Iris pigment epithelial cell (primary cell): ENCODE measurements at places on chromosomes 13 and 19.

GRCh38 chr13:43083750-43084149 lies 60.4 kb downstream of the DNAJC15 start:
- no peak for DNase-seq

- peak; percentile 87 for DNase-seq
Observed at GRCh38 chr19:42553292-42554045, 25.2 kb upstream of the CEACAM1 start.

- DNase-seq, result peak; percentile 15
Observed at GRCh38 chr13:20873348-20873747, 29.2 kb downstream of the XPO4 start.

DNA sequence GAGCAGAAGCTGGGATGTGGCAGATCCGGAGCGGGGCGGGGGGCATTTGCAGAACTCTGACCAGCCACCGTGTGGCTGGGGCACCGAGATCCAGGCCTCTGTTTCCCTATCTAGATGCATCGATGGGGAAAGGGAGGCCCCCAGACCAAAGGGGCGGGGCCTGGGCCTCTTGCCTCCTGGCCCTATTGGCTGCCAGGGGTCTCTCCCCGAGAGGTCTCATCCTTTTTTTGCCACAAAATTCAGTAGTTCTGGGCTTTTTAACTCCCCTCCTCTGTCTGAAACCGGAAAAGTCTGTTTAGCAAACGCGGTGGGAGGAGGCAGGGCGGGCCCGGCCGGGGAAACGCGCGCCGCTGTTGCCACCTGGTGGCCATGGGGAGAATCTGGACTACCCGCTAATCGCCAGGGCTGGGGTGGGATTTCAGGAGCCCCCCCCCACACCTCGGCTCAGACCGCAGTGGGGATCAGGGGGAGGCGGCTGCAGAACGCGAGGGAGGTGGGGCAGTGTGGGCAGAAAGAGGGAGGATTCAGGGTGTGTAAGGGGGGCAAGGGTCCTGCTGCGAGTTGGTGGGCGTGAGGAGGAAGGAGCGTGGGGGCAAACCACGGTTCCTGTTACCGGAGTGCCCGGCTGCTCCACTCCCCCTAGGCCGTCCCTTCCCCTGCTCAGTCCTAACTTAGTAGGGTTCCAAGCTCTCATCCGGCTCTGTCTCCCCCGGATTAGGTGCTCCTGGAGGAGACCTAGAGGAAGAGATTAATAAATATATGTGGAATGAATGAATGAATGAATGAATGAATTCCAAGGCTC lies 28.3 kb downstream of the IL12RB1 start:
- peak; percentile 66 for DNase-seq

DNA sequence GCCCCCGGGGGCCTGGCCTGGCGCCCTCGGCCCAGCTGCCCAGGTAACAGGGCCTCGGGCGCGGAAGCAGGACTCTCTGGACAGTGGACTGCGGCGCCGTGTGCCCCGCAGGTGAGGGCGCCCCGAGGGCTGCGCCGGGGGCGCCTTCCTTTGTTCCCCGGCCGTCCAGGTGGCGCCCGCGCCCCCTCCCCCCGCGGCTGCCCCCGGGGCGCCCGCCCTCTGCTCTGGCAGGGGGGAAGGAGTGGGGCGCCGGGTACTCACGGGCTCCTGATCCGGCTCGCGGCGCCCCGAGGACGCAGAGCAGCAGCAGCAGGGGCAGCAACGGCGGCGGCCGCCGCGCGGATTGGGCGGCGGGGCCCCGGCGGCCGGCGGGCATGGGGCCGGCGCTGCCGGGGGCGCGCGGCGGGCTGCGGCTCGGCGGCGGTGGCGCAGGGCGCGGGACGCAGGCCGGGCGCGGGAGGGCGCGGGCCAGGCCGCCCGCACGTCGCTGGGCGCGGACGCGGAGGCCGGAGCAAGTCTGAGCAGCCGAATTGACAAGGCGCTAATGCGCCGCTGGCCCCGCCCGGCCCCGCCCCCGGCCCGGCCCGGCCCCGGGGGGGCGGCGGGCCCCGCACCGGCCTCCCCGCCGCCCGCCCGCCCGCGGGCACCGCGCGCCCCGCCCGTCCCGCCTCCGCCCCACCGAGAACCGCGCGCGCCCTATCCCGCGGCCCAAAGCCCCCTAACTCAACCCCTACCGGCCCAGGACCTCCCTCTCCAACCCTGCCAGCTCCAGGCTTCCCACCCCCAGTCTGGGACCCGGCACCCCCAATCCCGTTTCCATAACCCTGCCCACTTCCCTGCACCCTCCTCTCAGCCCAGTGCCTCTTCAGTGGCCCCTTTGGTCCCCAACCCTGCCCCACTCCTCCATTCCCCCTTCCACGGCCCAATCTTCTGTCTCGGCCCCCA lies at the start of gene CRLF1:
Gene CRLF1, minus strand, starts transcription at position 519 of the 945 bp plus-strand sequence. Its CDS starts 143 bp downstream, at position 376.
- no peak for DNase-seq

DNA sequence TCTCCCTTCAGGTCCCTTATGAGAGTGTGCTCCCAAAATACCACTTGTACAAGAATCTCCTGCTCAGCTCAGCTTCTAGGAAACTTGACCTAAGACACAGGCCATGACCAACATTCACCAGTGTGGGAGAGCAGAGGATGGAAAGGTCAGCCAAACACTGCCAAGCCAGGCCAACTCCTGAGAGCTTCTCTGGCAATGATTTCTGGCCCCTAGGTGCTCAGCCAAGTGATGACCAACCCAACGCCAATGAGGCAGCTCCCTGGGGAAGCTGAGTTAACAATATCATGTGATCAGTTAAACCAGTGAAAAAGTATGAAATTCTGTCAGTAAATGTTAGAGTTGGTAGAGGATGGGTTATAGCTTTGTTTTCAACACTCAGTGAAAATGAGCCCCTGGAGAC lies 49.1 kb upstream of the FLT1 start:
- DNase-seq, result no peak

GRCh38 chr13:19158526-19159174 lies 23.0 kb downstream of the TUBA3C start:
- no peak for DNase-seq

- DNase-seq, result peak; percentile 75
Observed at GRCh38 chr13:31067416-31068118, 94.1 kb downstream of the HSPH1 start.

- DNase-seq, result peak; percentile 50
Observed at GRCh38 chr13:93227280-93227877, 772 bp downstream of the GPC6 start.

DNA sequence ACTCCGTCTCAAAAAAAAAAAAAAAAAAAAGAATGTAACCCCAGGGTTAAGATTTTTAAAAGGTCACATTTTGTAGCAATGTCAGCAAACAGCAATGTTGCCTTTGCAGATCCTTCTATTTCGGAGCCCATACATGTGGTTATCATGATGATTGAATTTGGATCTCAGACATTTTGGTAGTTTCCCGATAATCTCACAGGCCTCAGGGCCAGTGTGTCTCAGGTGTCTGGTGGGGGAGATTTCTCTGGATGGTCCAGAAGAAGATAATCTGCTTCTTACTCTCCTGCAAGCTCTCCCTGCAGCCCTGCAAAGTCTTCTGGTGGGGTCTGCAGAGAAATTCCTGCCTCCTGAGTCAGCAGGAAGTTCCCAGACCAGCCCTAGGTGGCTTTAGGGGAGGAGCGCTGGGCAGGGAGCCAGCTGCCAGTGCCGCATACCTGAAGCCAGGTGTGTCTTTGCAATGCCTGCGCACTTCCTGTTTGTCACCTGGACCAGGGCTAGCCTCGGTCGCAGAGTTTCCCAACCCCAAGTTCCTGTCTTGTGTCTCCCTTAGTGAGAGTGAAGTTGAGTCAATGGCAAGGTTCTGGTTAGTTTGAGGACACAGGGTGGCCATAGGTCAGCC lies 1.4 kb downstream of the SH2D3A start:
- DNase-seq, result no peak

- DNase-seq, result no peak
Observed at GRCh38 chr13:51556740-51557139, 27.5 kb upstream of the WDFY2 start.

DNA sequence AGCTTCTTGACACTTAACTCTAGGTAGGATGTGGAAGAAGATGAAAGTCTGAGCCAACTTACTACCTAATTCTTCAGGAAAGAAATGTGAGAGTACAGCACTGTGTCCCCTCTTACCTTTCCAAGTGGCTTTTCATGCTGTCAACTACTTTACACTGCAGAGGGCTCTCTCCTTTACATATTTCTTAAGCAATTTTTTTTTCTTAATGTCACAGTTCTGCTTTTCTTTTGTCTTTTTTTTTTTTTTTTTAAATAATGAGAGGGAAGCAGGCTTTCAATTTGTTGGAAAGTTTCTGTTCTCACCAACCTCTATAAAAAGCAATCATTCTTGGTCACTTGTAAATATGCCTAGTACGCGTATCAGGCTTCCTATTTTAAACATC lies 212.7 kb upstream of the MIR17HG start:
- no peak for DNase-seq

- no peak for DNase-seq
Observed at GRCh38 chr13:77235456-77236022, 91.4 kb downstream of the MYCBP2 start.

- no peak for DNase-seq
Observed at GRCh38 chr19:48962849-48963165, 2.3 kb upstream of the FTL start.

DNA sequence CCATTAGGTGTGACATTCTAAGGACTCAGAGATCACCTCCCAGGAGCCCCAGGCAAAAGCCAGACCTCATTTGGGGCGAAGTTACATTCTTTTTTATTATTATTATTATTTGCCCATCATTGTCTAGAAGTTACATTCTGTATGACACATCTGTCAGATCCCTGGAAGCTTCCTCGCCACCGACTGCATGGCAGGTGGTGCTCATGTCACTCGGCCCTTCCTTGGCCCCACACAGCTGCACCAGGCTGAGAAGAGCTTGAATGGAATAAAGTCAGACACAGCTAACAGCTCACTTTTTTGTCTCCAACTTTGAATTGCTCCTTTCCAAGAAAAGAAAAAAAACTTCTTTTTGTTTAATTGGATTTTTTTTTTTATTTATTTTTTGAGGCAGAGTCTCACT lies 41.4 kb upstream of the LDLR start:
- DNase-seq, result no peak

DNA sequence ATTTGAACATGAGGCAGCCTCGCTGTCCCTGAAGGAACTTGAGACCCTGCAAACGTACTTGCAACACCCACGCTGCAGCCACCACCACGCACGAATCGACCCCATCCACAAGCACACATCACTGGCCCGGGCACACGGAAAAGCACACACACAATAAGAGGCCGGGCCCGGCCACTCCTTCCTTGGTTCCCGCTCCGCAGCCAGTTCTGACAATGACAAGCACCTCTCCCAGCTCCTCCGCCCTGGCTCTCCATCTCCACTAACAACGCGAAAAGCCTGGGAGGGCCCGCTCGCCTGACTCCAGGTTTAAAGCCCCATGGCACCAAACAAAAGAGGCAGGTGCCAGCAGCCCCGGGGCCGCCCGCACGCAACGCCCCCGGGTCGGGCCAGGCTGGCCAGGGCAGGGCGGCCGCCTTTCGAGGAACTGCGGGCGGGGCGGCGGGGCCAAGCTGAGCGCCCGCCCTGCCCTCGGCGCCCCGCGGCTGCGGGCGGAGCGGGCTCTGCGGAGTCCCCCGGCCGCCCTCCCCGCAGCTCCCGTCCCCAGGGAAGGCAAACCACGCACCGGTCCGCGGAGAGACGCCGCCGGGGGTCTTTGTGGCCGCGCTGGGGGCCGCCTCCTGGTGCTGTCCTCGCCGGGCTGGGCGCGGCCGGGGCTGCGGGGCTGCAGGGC lies 495 bp downstream of the DCLK1 start:
- no peak for DNase-seq

DNA sequence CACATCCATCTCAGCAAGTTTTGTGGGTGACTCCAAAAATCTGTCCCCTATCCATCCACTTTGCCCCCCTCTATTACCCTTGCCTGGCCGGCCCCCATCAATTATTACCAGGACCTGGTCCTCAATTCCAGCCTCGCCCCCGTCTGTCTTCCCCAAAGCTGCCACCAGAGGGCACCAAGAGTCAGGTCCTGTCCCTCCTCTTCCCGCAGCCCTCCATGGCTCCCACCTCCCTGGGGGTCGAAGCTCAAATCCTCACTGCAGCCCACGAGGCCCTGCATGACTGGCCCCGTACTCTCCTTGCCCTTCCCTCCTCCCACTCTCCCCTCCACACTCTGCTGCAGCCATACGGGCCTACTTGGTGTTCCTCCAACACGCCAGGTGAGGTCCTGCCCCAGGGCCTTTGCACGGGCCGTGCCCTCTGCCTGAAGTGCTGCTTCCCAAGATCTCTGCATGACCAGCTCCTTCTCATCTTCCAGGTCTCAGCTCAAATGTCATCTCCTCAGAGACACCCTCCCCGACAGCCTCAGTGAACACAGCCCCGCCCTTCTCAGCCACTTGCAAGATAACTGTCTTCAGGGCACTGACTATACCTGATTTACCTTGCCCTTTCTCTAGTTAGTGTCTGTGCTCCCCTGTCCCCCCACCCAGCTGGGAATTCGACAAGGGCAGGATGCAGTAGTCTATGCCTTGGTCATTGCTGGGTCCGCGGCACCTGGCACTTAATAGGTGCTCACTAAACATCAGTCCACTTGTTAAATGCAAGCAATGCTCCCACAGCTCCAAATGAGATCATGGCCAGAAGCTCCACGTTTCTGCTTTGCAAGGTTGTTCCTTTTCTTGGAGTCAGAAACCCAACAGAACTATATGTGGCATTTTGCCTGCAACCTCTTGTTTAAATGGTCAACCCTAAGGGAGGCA lies 16.8 kb upstream of the SEMA6B start:
- peak; percentile 36 for DNase-seq

GRCh38 chr13:24605923-24606372 lies 74.3 kb upstream of the ATP12A start:
- DNase-seq, result no peak

- peak; percentile 99 for DNase-seq
Observed at GRCh38 chr19:2532252-2533071, 56.5 kb downstream of the GADD45B start.

DNA sequence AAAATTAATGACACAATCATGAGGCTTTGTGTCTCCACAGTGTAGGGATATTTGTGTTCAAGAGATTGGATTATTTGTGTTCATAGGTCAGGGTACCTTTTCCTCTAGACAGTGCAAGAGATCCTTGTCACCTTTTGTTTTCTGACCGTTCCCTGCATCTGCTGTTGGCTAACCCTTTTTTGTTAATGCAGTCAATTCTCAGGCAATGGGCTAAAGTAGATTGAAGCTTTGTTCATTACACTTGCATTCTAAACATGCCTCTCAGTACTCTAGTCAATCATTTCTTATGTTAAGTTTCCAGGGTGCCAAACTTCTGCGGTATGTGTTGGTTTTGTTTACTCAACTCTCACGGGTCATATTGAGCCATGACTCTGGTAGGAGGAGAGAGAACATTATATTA lies 1.8 kb upstream of the MED4 start:
- no peak for DNase-seq

DNA sequence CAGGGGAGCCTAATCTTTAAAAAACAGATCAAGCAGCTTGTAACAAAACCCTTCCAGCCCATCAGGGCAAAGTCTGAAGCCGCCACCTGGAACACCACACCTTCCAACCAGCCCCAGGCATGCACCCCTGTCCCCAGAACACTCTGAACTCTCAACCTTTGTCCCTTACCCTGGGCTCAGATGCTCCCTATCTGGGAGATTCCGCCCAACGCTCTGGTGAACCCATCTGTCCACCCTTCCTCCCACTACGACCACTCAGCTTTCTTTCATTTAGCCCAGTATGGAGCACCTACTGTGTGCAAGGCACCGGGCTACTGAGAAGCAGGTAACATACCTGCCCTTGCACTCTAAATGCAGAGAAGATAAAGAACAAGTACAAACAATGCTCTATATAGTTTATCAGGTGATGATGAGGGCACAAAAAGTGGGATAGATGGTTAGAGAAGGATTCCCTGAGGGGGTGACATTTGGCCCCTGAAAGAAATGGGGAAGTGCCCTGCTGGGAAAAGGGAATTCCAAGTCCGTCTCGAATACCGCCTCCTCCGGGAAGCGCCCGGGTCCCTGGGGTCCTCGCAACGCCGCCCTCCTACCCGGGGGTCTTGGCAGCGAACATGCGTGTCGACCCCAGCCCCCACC lies 629 bp downstream of the PEPD start:
- DNase-seq, result no peak

- no peak for DNase-seq
Observed at GRCh38 chr13:52780092-52780491, 40.5 kb upstream of the CNMD start.
